ENCODE measurements at places on chromosomes 4 and X.
A peak's percentile ranks its signal among the peaks of the same experiment; 100 is the strongest.

GRCh38 chr4:9904976-9905587 lies 116.2 kb downstream of the SLC2A9 start:
- no peak for DNase-seq

GRCh38 chr4:16315456-16315855 lies 89.2 kb upstream of the TAPT1 start:
- DNase-seq = no peak

DNA sequence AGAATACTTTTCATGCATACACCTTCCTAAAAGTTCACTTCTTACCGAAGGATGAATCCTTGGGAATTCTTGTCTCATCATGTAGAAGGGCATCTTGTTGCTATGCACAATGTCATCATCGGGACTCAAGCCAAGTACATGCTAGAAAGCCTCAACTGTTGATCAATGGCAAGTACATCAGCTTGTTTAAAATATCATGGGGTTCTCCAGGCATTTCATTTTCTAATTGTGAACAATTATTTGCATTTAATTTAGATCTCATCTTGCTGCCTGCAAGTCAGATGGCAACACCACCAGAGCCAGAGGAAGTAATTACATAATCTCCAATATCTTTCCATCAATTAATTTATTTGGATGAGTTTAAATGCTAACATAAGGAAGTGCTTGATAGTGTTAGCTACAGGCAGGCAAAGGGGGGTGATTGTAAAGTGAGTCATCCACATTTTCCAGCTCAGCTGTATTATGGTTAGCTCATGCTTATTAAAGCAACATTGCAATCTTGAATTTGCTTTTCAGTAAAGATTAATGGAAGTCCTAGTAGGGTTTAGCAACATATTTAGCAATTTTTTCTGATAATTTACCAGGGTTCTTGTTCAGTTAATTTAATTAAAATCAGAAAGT lies 356.5 kb downstream of the CBLL2 start:
- DNase-seq = no peak

GRCh38 chrX:106415276-106415895 lies 196.4 kb upstream of the RADX start:
- DNase-seq = peak; percentile 18

- DNase-seq = no peak
Observed at GRCh38 chr4:183118141-183118540, 19.1 kb downstream of the WWC2 start.

DNA sequence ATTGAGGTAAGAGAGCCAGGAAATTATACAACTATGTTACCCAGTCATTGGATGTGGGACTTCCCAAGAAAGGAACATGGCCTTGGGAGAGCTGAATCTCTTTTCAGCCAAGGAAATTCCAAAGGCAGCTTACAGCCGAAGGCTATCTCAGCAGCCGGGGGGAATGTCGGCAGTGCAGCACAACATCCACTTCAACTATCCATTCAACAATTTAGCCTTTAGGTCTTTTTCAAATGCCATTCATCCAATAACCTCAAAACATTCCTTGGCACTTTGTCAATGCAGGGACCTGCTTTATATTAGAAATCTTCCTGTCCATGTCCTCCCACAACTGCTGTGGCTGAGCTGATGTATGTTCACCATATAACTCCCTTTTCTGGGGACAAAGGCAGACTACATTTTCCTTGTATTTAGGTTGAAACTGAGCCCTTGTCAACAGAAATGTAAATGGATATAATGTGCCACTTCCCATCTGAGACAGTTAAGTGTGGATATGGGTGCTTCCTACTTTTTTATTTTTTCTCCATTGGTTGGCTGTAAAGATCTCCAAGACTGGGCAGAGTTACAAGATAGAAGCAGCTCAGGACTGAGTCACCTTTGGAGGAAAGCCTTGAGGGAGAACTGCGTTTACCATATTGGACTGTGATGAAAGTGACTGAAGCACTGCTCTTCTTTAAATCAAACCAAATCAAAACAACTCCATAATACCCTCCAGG lies 94.8 kb downstream of the GPRIN3 start:
- DNase-seq = no peak

DNA sequence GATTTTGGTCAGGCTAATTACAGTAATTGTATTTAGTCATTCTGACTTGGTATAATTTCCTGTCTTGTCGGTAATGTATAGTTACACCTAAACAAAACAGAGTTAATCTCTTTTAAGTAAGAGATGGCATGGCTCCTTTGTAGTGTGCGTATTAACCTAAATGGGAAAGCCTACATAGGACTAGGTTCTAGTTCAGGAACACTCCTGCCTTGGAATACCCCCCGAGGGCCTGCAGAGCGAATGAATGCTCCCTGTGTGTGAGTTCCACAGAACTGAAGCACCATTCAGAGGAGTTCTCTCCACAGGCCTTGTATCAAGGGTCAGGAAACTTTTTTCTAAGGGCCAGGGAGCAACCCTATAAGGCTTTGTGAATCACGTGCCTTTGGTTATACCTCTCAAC lies 44.9 kb upstream of the STIM2 start:
- DNase-seq = no peak

DNA sequence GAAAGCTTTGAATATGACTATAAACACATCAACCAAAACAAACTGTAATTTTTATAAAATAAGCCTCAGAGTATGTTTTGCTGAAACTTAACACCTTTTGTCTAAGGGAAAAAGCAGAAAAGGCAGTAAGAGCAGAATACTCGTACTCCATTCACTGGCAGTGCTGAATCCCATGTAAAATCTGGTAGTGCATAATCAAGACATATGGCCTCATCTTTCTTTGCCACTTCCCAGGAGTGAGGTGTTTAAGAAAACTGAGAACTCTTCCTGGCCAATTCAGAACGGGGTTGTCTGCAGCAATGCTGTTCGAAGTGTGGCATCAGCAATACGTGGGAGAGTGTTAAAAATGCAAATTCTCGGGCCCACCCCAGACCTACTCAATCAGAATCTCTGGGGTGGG lies 302.0 kb downstream of the PACRGL start:
- DNase-seq = no peak

DNA sequence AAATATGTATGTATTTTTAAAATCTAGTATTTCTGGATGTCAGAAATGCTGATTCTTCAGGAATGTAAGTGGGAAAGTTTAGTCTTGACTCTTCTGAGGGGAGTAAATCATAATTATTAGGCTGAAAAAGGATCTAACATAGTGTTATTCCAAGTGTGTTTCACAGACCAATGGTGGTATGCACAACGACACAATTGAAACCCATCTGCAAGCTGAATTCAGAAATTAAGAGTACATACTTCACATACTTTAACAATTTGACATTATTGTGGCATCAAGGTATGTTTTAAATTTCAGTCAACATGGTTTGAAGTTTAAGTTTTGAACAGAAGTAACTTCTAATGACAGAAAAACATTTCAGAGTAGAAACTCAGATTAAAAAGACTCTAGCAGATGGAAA lies 236.7 kb downstream of the SLC7A11 start:
- no peak for DNase-seq

- no peak for DNase-seq
Observed at GRCh38 chrX:72073633-72074032, 58.1 kb downstream of the RTL5 start.

DNA sequence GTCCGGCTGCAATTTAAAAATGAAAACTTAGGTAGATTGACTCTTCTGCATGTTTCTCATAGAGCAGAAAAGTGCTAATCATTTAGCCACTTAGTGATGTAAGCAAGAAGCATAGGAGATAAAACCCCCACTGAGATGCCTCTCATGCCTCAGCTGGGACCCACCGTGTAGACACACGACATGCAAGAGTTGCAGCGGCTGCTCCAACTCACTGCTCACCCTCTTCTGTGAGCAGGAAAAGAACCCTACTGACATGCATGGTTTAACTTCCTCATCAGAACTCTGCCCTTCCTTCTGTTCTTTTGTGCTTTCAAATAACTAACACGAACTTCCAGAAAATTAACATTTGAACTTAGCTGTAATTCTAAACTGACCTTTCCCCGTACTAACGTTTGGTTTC lies 41.0 kb downstream of the MAP7D3 start:
- DNase-seq = no peak

DNA sequence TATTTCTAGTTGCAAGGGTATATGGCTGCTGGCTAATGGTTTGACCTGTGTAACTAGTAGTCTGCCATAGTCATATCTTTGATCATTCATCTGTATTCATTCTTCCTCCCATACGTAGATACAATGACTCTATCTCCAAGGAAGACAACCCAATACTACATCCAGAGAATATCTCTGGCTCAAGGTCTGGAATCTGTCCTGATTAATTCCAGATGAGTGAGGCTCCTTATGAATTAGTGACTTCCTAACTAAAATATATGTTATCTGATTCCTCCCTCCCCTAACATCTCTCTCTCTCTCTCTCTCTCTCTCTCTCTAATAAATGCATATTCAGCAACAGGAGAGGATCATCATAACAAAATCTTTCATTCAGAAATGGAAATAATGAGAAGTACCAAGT lies 641.5 kb downstream of the FAT4 start:
- no peak for DNase-seq

- DNase-seq = no peak
Observed at GRCh38 chr4:170008801-170009200, 17.4 kb downstream of the MFAP3L start.

DNA sequence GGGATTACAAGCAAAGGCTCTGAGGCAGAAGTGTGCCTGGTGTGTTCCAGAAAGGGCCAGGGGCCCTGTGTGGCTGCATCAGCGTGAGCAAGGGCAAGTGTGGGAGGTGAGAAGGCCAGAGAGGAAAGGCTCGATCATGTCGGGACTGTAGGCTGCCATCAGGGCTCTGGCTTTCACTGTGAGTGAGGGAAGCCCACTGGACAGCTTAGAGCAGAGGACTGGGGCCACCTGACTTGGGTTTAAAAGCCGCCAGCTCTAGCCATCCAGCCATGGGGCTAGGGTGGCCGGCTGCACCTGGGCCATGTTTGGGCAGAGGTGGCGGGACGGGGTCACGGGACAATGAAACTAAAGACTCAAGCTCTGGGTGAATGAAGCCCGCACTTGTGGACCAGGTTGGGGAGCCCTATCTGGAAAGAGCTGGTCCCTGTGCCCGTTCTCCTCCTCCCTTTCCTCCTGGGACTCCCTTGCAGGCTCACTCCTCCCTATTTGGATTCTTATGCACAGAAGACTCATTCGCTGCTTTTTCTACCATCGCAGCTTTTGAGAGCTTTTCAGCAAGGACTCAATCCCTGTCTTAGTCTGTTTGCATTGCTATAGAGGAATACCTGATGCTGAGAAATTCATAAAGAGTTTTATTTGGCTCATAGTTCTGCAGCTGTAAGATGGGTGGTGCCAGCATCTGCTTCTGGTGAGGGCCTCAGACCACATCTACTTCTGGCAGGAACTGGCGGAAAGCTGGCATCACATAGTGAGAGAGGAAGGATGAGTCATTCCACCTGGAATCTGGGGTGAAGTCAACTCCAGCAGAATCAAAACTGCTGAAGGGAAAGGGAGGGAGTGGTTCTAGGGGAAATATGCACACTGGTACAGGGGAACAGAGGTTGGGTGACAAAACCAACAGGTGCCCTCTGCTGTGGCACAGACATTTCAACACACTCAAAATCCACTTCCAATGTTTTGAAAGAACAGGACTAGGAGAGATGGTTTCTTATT lies 15.3 kb downstream of the CTAG1B start:
- DNase-seq = no peak

- no peak for DNase-seq
Observed at GRCh38 chrX:69618803-69619202, 2.9 kb downstream of the EDA start.

DNA sequence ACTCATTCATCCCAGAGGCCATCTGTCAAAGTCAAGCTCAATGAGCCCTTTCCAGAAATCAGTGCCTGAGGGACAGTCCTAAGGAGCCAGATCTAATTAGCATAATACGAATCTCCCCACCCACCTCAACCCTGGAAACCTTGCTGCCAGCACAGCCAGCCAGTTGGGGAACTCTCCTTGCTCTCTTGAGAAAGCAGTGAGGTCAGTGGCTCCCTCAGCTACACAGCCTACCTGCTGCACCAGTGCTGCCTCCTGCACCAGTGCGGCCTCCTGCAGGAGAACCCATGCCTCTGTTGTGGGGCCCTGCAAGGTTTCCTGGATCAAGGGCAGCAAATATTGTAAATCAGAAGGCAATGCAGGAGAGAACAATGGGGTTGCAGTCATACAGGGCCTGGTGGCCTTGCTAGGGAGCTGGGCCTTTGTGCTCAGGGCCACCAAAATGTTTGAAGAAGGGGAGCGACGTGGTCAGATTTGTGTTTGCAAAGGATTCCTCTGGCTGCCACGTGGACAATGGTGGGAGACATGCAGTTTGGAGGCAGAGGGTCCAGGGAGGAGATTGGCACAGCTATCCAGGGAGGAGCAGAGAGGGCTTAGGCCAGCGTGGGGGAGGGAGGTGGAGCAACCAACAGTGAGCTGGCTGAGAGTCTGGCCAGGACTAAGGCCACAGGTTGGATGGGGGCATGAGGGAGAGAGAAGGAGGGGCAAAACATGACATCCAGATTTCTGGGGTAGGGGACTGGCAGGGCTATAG lies 124.3 kb upstream of the MAMLD1 start:
- DNase-seq = no peak

GRCh38 chr4:183142571-183143550 lies 43.8 kb downstream of the WWC2 start:
- peak; percentile 57 for DNase-seq

DNA sequence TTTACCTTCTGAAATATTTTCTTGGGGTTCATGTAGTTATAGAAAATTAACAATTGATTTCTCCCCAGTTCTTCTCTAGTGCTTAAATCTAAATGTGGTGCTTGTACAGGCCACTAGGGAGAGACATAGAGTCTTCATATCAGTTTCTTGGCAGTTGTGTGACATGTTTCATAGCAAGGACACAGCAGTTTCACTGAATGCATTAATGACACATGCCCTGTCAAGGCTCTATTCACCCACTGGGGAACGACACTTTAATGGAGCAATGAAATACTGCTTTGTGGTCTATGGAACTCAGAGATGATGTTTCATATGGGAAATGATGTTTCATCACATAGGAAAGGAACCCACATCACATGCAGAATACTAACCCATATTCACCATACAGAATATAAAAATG lies 2.8 kb downstream of the VEGFC start:
- no peak for DNase-seq

DNA sequence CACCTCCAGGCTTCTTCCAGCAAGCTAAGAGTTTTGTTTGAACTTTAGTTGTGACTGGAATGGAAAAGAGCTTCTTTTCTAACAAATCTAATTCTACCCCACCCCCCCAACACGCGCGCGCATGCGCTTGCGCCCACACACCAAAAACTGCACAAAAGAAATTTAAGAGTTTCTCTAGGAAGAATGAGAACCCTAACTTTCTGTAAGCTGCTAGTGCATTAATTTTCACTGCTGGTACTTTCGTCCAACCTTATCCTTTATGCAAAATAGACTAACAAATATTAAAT lies 9.0 kb upstream of the INTU start:
- DNase-seq = no peak

DNA sequence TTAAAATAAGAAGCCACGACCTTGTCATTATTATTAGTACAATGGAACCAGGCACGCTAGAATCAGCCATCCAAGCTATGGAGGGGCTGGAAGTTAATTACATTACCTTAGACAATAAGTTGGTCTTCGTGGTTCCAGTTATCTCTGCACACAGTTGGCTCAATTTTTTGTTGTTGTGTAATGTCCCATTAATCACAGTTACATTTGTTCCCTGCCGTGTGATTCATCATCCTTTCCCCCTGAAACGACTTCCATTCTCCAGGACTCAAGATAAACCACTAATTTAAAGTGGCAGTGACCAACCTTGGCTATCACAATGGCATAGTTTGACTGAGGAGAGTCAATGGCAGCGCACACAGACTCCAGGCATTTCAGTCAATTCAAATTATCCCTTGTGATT lies 905.0 kb downstream of the RAB28 start:
- DNase-seq = no peak
